ENCODE measurements at places on chromosomes 5 and 9.

DNA sequence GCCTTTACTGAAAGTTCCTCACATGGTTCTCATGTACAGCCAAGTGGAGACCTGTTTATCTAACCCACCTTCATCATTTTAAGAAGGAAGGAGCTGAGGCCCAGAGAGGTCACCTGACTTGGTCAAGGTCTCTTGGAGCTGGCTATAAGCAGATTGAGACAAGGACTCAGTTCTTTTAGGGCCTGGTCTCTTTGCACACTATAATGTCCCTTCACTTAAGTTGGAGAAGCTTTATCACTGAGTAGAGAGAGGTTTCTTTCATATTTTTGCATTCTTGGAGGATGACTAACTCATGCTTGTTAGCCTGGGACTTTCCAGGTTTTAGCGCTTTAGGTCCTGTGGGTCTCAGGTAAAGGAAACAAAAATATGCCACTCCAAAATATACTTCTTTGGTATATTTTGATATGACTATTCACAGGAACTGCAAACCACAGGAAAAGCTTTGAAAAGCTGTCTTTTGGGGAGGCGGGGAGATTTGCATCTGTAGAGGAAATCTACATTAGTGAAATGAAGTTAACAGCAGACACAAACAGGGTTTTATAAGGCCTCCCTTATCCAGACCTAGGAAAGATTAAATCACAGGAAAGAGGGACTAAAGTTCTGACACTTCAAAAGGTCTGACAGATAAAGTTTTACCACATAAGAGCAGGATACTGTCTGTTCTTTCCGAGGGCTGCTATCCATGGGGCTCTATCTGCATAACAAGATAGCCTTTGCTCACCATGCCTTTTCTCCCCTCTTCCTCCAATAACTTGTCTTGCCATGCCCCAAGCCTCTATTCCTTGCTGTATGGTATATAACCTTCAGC lies 95.8 kb upstream of the ANKRD55 start:
- no peak for DNase-seq

DNA sequence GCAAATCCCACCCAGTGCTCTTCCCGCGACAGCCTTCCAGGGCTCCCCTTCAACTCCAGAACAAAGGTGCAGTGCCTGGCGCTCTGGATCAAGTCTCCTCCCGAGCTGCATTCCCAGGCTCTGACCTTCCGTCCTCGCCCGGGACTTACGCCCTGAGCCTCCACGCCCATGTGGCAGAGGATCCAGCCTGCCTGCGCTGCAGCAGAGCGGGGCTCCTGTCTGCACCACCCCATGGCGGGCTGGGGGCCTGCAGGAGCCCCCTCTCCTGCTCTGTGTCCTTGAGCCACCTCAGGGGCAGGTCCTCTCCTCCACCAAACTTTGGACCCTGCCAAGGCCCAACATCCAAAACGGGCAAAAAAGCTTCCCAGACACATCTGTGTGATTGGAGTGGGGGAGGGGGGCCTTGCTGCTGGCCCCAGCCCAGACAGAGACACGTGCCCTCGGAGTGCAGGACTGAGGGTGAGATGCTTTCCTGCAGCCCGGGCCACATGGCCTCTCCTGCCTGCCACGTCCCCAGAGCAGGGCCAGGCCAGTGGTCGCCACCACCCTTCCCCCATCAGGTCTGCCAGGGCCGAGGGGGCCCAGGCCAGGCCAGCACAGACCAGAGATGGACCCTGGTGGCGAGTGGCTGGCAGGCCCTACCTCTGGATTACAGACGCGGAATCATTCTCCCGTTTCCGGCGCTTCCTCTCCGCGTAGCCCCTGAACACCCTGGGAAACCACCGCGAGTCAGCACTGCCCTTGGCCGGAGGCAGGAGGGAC lies 4.4 kb downstream of the NSMF start:
- peak; percentile 34 for DNase-seq

DNA sequence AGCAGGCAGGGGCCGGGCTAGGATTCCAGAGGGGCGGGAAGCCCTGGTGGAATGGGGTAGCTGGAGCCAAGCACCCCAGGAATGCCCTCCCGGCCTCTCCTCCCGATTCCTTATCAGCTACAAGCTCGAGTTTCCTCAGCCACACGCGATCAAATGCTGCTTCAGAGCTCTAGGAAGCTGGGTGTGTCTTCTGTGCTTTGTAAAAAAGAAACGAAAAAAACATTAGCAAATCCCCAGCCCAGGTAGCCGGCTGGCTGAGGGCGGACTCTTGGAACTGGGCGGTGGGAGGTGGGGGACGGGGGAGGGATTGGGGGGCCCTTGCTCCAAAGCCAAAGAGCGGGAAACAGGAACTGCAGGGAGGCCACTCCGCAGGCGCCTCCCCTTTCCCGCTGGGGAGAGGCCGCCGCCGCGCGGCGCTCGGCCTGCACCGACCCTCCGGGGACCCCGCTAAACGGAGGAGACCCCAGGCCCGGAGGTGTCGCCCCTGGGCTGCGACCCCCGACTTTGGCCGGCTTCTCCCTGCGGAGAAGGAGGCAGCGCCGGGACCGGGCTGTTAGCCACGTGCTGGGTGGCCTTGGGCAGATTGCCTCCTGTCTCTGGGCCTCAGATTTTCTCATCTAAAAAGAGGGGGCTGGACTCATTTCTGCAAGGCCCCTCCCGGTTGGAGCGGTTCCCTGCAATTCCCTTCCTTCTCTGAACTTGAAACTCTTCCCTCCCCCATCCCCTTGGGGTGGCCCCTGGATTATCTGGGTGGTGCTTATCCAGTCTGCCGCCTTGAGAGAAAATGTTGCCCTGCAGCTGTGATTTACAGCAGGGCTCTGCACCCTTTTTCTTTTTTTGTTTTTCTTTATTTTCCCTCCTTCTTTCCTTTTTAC lies 40.9 kb upstream of the FABP6 start:
- DNase-seq = peak; percentile 33

DNA sequence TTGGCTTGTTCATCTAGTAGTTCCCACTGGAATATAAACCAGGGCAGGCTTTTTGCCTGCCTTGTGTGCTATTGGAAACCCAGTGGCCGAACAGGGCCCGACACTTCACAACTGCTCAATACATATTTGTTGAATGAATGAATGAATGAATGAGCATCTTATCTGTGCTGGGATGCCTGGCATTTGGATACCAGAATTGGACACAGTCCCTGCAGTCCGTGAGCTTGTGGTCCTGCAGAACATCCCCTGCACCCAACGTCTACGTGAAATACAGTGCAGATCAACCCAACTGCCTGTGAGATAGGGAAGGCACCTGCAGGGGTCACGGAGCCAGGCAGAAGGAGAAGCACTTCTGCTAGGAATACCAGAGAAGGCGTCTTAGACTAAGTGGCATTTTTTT lies 30.0 kb upstream of the COL15A1 start:
- no peak for DNase-seq

GRCh38 chr5:83608122-83608521 lies 112.5 kb downstream of the HAPLN1 start:
- peak; percentile 59 for DNase-seq

- DNase-seq = no peak
Observed at GRCh38 chr9:30048396-30048795, 2336.0 kb upstream of the ACO1 start.

DNA sequence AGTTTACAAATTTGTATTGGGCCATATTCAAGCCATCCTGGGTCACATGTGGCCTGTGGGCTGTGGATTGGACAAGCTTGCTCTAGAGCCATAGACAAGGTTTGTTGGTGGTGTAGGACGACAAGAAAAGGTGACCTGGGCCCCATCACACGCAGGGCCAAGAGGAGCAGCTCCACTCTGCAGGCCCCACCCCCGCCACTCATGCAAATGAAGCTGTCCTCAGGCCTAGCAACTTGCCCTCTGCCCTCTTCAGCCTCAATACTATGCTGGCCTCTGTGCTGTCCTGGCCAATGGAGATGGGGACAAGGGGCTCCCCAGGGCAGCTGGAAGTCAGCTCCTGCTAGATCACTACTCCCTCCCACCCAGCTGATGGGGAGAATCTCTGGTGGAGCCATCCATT lies 55.2 kb upstream of the TMEM252 start:
- DNase-seq = no peak

- DNase-seq = no peak
Observed at GRCh38 chr5:86831128-86831527, 213.4 kb downstream of the COX7C start.

- no peak for DNase-seq
Observed at GRCh38 chr5:149916334-149917072, 28.1 kb downstream of the PDE6A start.

- DNase-seq = no peak
Observed at GRCh38 chr9:109422641-109423040, 75.5 kb downstream of the PTPN3 start.

DNA sequence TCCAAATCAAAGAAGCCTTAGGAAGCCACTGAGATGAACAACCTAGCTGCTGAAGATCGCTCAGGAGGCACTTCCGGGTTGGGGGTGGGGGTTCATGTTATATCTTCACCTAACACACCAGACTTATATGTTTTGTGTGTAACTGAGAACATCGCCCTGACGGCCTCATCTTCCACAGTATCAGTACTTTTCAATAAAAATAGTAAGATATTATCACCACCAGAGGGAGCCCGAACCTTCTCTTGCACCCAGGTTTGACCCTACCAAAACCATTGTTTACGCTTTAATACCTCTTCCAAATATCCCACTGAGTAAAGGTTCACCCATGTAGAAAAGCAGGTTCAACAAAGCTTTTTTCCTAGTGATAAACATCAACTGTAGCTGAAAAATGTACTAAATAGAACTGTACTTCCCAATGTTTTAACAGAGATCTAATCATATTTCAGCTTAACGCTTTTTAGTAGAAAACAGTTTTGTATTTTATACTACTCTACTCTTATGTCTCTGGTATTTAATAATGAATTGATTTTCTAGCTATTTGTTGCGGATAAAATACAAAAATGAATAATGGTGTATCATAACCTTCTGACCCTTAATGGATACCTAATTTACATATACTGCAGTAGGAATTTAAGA lies 244.0 kb downstream of the EPB41L4A start:
- DNase-seq = peak; percentile 28

GRCh38 chr5:158429564-158429963 lies 570.6 kb upstream of the CLINT1 start:
- DNase-seq = no peak

DNA sequence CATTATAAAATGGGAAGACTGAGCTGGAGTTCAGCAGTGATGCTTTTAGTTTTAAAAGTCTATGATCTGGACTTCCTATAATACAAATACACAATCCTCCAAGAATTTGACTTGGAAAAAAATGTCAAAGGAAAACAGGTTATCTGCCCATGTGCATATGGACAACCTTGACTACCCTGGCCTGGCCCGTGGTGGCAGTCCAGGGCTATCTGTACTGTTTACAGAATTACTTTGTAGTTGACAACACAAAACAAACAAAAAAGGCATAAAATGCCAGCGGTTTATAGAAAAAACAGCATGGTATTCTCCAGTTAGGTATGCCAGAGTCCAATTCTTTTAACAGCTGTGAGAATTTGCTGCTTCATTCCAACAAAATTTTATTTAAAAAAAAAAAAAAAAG lies 17.3 kb downstream of the MOCS2 start:
- no peak for DNase-seq

- no peak for DNase-seq
Observed at GRCh38 chr9:114988962-114989599, 58.7 kb upstream of the TNFSF8 start.

DNA sequence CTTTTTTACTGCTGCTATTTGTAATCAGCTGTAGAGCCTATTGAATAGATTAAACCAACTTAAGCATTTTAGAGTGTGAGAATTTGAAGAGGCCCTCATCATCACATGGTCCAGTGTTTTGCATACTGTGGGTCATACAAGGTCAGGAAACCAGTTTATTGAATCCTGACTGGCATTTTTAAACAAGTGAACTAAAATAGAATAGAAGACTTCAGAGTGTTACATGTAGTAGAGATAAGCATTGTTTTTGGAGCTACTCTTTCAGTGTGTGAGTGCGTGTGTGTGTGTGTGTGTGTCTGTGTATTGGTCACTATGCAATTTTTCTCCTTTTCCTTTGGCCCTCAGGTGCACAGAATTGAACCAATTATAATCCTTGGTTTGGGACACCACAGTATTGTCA lies 114.4 kb downstream of the SLC28A3 start:
- DNase-seq = no peak

- no peak for DNase-seq
Observed at GRCh38 chr5:55160493-55161209, 680 bp downstream of the GPX8 start.

GRCh38 chr5:57172466-57173318 lies 1.2 kb upstream of the GPBP1 start:
- no peak for DNase-seq

DNA sequence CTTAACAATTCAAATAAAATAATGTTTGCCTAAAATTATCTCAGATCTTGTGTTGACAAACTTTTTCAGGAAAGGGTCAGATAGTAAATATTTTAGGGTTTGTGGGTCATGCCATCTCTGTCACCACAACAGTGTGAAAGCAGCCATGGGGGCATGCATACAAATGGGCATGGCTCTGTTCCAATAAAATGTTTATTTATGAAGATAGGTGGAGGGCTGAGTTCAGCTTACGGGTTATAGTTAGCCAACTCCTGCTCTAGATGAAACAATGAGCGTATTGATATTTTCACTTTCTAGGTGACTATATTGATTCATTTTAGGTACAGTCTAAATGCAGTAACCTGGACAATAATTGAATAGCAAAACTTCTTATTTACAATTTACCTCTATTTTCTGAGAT lies 533.8 kb upstream of the CLINT1 start:
- no peak for DNase-seq

- no peak for DNase-seq
Observed at GRCh38 chr9:38652044-38652443, 31.6 kb upstream of the ANKRD18A start.

- DNase-seq = no peak
Observed at GRCh38 chr9:71326360-71326759, 204.9 kb upstream of the TRPM3 start.

GRCh38 chr9:130315446-130316226 lies 50.1 kb downstream of the HMCN2 start:
- no peak for DNase-seq

GRCh38 chr5:179294891-179295777 lies 50.1 kb downstream of the ADAMTS2 start:
- DNase-seq = peak; percentile 12

GRCh38 chr5:96197347-96197746 lies 235.7 kb upstream of the ELL2 start:
- no peak for DNase-seq

DNA sequence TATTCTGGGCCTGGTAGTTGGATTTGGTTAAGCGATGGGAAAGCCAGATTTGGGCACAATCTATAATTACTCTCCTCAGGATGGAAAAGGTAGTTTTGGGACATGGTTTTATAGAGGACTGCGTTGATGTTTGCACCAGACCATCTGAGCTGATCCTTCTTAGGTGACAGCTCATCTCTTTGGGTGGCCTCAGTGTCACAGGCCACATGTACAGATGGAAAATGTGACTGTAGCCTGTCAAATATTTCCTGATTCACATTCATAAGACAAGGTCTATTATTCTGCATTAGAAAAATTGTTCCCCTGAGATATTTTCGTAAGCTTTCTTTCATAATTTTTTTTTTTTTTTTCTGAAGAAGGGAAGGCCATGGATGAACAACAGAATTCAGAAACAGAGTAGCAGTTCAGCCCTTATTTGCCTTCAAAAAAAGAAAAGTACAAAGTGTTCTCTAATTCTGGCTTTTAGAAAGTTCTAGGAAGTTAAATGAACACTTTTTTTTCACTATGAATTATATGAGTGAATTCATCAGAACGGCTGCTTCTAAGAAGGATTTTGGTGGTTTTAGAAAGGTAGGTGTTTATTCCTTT lies 81.0 kb downstream of the NNT start:
- no peak for DNase-seq

All from glutamatergic neuron (in vitro differentiated cells).